NK-92 treated with Interleukin-12 subunit alpha and Interleukin-12 subunit beta, amount 100 ng/mL, for 24 hours (cell line): ENCODE measurements at places on chromosomes 3 and 15.
A peak's percentile ranks its signal among the peaks of the same experiment; 100 is the strongest.

GRCh38 chr3:42502429-42503250 lies at the start of gene VIPR1:
Gene VIPR1, plus strand, starts transcription at chr3:42502643. Its CDS starts 93 bp downstream, at chr3:42502736.
- DNase-seq: no peak

- no peak for DNase-seq
Observed at GRCh38 chr15:30670056-30670455, 44.1 kb downstream of the ARHGAP11B start.

- DNase-seq: no peak
Observed at GRCh38 chr15:89019436-89019835, 68.8 kb upstream of the ABHD2 start.

DNA sequence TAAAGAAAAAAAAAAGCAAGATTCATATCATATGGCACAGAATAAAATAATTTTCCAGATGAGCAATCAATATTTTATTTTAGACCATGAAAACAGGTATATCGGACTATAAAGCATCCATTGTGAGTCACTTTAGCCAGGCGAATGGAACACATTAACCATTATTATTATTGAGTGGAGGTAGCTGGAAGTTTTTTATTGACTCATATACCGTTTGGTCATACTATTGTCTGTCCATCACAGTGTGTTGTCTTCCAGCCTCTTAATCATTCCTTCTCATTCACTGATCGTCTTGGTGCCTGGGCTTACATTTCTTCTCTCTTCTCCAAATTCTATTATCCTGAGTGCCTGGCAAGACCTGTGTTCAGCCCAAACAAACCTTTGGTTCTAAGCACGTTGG lies 634.8 kb downstream of the MECOM start:
- no peak for DNase-seq

GRCh38 chr3:102224171-102224570 lies 210.6 kb upstream of the ZPLD1 start:
- DNase-seq: no peak

GRCh38 chr3:34619990-34620389 lies 821.6 kb downstream of the PDCD6IP start:
- DNase-seq: no peak

DNA sequence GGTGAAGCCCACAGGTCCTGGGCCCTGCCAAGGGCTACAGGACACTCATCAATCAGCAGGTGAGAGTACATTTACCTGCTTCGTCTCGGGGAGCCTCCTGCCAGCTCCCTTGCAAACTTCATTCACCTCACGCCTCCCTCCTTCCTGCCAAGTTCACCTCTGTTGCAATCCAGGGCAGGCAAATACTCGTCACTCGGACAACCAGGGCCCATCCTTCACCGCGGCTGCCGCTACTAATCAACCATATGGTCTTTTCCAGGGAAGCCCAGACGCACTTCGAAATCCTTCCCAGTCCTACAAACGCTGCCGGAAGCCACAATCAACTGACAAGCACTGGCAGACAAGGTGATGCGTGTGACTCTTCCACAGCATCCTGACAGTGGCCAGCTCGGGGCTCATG lies 200.7 kb upstream of the NSMCE3 start:
- no peak for DNase-seq

DNA sequence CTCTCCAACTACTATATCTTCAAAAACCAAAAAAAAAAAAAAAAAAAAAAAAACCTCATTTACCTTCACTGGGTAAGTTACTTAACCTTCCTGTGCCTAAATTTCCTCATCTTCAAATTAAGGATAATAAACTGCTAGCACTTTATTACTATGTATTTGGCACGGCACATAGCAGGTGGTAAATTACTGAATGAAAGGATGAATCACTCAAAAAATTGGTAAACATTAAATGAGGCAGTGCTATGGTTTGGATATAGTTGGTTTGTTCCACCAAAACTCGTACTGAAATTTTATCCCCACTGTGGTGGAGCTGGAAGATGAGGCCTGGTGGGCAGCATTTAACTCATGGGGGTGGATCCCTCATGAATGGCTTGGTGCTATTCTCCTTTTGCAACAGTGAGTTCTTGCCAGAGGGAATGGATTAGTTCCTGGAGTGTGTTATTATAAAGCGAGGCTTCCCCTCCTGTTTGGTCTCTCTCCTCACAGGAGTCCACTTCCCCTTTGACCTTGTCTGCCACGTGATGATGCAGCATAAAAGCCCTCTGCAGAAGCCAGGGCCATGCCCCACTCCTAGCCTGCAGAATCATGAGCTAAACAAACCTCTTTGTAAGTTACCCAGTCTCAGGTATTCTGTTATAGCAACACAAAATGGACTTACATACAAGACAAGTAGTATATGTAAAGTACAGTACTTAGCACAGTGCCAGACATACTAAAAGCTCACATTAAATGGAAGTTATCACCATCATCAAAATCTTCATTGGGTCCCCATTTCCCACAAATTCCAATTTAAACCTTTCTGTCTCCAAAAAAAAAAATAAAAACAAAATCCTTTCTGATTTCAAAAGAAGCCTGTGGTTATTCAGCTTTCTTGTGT lies 20.6 kb downstream of the DCUN1D1 start:
- DNase-seq: no peak

DNA sequence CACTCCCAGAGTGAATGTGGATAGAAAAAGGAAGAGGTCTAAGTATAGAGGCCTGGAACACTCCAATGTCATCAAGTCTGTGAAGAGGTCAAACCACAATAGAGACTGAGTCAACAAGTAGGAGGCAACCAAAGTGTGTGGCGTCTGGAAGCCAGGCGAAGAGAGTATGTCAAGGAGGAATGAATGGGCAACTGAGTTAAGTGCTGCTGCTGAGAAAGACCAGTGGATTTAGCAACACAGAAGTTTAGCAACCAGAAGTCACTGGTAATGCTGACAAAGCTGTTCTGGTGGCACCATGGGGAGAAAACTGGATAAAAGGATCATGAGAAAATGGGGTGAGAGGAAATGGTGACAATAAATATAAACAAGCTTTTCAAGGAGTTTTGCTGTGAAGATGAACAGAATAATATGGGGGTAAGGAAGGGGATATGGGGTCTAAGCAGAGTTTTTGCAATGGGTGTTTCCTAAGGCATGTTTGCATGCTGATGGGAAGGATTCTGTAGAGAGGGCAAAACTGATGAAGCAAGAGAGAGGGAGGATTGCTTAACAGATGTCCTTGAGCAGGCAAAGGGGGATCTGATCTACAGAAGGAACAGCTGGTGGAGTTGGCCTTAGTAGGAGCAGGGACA lies 38.4 kb downstream of the PCOLCE2 start:
- DNase-seq: no peak

DNA sequence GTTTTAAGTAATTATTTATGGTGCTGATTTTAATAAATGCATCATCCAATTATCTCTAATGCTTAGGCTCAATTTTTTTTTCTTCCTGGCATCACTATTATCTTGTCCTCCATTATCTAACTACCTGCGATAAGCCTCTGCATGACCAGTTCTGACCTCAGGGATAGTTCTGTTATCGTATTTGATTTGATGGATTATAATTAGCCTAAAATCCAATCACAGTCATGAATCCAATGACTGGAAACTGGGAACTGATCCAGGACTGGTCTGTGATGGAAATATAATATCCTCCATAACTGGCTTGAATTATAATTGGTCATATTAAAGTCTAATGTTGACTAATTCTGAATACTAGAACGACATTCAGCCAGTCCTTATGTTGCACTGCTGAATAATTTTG lies 1.1 kb downstream of the MYH15 start:
- DNase-seq: no peak

DNA sequence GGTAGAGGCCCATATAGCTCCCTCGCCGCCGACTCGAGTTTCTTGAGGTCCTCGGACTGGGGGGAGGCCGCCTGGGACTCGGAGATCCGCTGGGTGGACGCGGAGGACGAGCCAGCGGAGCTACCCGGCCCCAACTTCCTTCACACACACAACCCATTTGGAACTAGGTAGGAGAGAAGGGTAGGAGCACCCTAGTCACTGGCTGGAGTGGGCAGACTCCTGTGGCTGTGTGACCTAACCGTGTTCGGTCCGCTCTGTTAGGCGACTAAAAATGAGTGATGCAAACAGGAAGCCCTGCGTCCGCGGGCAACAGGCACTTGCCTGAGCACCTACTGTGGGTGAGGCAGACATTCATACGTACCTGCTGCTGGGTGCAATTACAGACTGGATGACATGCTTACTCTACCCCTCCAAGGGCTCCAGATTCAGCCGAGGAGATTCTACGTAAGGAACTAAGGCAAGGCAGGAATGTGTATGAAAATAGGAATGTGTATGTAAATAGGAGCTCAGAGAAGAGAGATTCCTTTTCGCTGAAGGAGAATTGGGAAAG lies 4.6 kb upstream of the SIN3A start:
- peak; percentile 69 for DNase-seq

DNA sequence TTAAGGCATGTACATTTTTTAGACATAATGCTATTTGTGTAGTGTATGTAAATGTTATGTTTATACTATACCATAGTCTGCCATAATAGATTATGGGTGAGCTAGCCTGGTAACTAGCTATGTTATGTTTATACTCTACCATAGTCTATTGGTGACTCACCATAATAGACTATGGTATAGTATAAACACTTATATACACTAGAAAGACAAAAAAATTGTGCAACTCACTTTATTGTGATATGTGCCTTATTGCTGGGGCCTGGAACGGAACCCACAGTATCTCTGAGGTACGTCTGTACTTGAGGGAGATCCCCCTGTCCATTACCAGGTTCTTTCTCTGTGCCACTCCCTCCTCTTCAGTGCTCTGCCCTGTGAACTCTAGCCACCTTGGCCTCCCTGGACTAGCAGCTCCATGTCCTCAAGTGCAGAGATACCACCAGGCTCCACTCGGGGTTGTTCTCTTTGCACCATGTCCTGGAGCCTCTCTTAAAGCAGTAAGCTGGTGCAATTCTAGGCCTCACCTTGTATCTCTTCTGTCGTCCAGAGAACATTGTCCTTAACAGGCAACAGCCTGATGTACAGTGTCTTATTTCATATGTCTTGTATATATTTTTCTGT lies 60.8 kb upstream of the PXYLP1 start:
- no peak for DNase-seq

DNA sequence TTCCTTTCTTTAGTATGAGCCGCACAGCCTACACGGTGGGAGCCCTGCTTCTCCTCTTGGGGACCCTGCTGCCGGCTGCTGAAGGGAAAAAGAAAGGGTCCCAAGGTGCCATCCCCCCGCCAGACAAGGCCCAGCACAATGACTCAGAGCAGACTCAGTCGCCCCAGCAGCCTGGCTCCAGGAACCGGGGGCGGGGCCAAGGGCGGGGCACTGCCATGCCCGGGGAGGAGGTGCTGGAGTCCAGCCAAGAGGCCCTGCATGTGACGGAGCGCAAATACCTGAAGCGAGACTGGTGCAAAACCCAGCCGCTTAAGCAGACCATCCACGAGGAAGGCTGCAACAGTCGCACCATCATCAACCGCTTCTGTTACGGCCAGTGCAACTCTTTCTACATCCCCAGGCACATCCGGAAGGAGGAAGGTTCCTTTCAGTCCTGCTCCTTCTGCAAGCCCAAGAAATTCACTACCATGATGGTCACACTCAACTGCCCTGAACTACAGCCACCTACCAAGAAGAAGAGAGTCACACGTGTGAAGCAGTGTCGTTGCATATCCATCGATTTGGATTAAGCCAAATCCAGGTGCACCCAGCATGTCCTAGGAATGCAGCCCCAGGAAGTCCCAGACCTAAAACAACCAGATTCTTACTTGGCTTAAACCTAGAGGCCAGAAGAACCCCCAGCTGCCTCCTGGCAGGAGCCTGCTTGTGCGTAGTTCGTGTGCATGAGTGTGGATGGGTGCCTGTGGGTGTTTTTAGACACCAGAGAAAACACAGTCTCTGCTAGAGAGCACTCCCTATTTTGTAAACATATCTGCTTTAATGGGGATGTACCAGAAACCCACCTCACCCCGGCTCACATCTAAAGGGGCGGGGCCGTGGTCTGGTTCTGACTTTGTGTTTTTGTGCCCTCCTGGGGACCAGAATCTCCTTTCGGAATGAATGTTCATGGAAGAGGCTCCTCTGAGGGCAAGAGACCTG lies 13.2 kb downstream of the GREM1 start:
- no peak for DNase-seq

- DNase-seq: no peak
Observed at GRCh38 chr3:175149675-175150074, 290.5 kb downstream of the NAALADL2 start.

DNA sequence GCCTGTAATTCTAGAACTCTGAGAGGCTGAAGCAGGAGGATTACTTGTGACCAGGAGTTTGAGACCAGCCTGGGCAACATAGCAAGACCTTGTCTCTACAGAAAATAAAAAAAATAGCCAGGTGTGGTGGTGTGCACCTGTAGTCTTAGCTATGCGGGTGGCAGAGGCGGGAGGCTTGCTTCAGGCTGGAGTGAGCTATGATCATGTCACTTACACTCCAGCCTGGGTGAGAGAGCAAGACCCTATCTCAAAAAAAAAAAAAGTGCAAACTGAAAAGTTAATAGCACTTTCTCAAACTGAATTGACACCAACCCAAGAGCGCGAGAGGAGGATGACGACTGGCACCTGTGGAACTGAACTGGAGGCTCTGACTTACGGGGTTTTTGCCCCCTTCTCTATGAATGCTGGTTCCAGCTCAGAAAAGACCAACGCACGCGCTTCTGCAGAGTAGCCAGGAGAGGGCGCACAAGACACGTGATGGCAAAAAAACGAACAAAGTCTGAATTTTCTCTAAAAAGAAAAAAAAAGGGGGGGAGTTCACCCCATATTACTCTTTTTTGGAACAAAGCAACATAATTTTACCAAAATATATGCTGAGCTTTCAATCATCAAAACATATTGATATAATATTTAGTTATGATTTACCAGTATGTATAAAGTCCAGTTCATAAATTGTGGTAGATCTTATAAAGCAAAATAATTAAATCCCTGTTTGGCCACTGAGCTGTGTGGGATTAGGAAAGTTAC lies 23.7 kb downstream of the CFAP92 start:
- DNase-seq: peak; percentile 24

GRCh38 chr3:58191361-58191991 lies 19.3 kb downstream of the DNASE1L3 start:
- no peak for DNase-seq

GRCh38 chr15:95565016-95565600 lies 765.4 kb upstream of the NR2F2 start:
- no peak for DNase-seq

GRCh38 chr3:107976202-107976800 lies 114.5 kb downstream of the CD47 start:
- no peak for DNase-seq

- DNase-seq: no peak
Observed at GRCh38 chr3:38375072-38375471, 28.5 kb downstream of the XYLB start.

DNA sequence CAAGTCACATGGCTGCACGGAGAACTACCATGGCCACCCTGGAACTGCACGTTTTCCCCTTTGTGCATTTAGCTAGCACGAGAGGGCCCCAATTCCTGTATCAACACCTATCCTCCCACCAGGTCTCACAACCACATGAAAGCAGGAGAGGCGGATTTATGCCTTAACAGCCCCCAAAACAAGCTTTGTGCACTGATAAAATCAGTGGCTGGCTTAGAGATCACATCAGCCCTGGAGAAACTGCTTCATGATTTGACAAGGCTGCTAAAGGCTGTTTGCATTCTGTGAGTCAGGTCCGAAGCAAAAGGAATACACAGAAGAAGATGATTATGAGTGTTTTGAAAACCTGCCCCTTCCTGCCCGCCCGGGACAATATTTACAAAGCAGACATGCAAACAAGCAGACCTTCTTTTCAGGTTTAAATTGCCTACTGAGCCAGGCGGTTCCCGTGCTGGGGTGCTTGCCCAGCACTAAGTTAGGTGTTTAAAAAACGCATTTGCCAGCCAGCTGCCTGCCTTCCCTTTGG lies 25.9 kb downstream of the CEMIP start:
- no peak for DNase-seq
